ENCODE measurements at places on chromosomes 5 and 9.

GRCh38 chr9:88387552-88388202 lies 567 bp upstream of the SPIN1 start:
- peak; percentile 50 for DNase-seq

GRCh38 chr5:55959208-55959607 lies 35.6 kb downstream of the IL6ST start:
- DNase-seq = no peak

- DNase-seq = no peak
Measured at GRCh38 chr5:120657104-120657503, 193.0 kb downstream of the PRR16 start.

DNA sequence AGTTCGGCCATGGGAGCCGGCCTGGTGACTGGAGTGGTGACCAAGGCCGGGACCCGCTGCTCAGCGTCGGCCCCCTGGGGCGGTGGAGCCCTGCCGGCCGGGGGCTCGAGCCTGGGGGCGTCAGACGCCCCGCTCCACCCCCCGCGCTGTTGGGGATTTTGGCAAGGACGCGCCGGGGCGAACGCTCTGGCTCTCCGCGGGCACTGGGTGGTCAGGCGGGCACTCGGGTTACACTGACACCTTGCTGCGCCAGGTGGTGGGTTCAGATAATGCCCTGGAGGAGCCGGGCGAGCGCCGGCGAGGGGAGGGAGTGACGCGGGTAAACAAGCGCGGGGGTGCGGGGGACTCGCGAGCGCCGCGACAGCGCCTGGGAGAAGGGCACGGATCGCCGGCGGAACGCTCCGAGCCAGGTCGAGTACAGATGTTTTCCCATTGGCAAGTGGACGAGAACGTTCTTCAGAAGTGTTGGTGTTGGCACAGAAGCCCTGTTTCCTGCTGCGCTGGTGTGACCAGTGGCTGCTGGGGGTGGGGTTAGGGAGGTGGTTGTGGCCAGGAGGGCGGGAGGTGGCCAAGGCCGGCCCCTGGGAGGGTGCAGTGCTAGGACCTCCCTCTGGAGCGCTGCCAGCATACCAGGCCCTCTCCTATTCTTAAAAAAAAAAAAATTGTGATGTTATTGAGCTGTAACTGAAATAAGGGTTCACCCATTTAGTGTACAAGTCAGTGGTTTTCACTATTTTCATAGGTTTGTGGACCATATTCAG lies 773 bp downstream of the SQSTM1 start:
- peak; percentile 26 for DNase-seq

DNA sequence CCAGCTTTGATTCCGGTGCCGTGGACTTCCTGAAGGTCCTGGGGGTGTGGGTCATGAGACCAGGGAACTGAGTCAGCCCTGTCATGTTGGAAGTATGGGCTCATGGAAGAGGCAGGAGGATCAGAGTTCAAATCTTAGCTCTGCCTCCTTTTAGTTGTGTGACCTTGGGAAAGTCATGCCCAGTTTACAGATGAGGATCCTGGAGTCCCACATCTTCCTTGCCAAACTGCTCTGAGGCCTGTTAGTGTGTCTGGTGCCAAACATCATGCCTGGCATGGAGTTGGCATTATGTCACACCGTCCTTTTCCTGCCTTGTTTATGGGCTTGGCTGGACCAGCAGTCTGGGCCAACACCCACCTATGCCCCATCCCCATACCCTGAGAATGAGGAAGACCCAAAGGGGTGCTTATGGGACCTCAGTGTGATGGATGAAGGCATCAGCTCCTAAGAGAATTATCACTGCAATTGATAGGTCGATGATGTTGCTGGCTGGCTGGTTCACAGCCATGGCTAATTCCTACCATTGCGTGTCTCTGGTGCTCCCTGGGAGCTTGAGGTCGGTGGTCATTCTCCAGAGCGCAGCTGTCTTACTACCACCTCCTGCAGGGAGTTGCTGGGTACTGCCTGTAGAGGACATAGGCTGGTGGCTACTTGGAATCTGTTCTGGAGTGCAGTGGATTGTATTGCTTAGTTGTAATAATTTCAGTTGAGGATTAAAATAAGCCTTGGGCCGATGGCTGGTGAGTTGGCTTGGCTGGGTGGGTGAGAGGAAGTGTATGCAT lies 140.5 kb upstream of the PITX1 start:
- DNase-seq = no peak

DNA sequence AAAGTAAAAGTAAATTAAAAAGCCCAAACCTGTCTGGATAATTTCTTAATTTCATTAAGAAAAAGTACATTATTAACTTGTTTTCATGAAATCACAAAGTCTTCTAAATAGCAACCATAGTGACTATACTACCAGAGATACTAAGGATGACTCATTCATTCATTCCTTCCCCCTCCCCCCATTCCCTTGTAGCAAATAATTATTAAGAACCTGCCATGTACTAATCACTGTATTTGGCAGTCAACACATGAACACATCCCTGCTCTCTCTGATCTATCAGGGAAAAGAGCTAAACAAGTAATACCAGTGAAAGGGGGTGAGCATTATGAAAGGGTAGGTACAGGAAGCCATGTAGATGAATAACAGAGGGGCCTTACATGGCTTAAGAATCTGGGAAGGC lies 203.9 kb downstream of the CWC27 start:
- no peak for DNase-seq

DNA sequence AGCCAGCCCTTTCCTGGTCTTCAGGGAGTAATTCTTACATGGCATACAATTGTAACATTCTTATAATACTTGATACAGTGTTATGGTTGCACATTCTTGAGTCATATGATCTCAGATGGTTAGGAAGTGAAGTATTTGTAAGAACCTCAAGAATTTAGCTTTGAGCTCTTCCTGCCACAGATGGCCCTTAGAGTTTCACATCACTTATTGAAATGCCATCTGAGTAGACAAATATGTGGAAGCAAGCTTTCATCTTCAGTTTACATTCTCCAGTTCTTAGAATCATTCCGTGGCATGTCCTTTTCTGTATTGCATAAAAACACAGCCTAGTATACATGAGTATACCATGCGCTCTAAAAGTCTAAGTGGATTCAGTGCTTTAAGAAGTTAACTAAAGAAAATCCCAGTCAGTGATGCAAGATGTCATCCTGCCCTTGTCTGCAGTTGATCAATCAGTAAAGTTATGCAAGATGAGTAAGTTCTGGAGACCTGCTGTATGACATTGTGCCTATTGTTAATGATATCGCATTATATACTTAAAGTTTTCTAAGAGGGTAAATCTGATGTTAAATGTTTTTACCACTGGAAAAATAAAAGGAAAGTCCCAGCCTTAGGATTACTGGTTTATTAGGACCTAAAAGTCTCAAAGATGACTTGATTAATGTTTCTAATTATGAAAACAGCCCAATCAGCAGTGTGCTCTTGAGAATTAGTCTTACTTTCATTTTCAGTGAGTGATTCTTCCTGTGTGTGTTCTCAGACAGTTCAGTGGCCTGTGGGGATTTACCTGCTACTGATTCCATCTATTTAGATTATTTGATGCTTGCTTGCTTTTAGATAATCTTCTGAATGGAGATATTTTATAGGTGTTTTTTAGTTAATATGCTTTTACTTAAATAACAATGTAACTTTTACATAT lies 29.4 kb downstream of the RHOBTB3 start:
- DNase-seq = no peak

DNA sequence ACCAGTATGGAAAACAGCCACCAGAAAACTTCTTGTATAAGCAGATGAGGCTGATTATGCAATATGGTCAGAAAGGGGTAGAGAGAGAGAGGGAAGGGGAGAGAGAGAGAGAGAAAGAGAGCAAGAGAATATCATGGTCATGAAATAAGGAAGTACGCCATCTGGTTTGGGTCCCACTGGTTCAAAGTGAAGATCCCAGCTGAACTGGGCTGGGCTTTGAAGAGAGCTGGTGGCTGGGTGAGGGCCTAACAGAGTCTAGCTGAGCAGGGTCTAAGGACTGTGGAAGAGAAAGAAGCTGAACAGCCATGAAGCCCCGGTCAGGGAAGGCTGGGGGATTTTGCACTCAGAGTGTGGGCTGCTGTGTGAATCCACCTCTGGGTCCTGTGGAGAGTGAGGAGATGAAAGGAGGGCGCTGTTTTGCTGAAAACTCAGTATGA lies 14.6 kb downstream of the TRIM14 start:
- DNase-seq = no peak

GRCh38 chr5:135153661-135154060 lies 119.6 kb upstream of the PITX1 start:
- no peak for DNase-seq

DNA sequence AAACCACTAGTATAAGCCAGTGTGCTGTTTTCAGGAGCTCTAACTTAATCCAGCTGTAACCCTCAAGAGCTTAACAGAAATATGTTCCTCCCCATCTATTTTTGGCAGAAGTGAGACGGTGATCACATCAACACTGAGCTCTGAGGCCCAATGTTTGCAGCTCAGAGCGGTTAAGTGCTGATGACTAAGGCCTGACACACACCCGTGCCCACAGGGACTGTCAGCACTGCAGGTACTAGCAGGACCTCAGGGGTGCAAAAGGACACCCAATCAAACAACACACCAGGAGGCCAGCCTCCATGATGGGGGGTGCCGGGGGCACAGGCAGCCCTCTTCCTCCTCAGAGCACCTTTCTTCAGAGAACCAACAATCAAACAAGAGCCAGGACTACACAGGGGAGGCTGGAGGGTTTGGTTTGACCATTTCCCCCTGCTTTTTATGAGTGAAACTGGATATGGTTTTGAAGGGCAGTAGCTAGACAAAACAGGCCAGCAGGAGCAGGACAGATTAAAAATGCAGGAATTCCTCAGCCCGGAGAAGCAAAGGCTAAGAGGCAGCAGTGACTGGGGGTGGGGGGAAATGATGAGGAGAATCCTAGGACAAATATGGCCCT lies 61.3 kb downstream of the RAPGEF1 start:
- DNase-seq = no peak

GRCh38 chr9:131423171-131423581 lies 29.3 kb downstream of the PRRC2B start:
- DNase-seq = peak; percentile 50

GRCh38 chr9:124078641-124079040 lies 67.1 kb downstream of the LHX2 start:
- no peak for DNase-seq

GRCh38 chr9:98010445-98010844 lies 27.3 kb downstream of the ANP32B start:
- DNase-seq = no peak

Measured in C1 segment of cervical spinal cord (tissue), 14 donors.